ENCODE measurements at places on chromosomes 2 and 18.
A peak's percentile ranks its signal among the peaks of the same experiment; 100 is the strongest.

DNA sequence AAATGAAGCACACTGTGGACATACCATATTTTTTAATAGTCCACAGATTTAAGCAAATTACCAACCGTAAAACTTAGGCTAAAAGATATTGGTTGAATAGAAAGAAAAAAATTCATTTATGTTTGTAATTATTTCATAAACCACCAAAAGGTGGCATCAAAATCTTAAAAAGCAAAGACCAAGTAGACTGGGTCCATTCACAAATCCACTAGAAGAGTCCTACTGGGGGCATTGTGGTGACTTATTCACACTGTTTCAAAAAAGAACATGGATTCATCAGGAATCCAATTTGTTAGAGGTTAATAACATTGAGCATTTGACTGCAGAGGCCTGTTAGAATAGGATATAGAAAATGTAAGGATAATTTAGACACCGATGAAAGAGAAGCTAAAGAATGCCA, 194.9 kb upstream of the KYNU start:
- peak; percentile 66 for DNase-seq

- no peak for DNase-seq
Measured at GRCh38 chr18:61543518-61543917, 210.3 kb downstream of the CDH20 start.

DNA sequence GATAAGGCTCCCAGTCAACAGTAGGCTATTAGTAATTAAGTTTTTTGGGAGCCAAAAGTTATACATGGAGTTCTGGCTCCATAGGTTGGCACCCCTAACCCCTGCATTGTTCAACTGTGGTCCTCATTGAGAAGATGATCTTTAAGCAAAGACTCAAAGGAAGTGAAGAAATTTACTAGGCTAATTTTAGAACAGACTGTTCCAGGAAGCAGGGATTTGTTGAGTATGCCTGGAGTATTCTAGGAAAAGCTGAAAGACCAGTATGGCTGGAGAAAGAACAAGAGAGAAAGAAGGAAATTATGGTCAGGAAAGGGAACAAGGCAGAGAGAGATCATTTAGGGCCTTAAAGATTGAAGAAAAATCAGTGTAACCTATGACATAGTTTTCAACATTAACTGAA, 125.1 kb downstream of the PMAIP1 start:
- DNase-seq: no peak

GRCh38 chr2:34337735-34338134, 738.6 kb upstream of the FAM98A start:
- DNase-seq: no peak

DNA sequence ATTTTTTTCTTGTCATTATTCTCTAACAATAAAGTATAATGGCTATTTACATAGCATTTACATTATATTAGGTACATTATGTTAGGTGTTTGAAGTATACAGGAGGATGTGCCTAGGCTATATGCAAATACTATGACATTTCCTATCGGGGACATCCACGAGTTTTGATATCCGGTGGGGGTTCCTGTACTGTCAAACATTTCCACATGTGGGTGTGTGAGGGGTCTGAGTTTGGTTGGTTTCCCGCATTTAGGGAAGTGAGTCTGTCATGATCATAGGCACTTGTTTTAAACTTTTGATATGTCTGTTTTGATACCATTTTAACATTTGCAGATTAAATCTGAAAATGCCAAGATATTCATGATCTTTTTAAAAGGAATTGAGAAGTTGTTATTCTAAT, 76.0 kb downstream of the CEP192 start:
- DNase-seq: no peak

GRCh38 chr18:38706373-38706772, 1140.8 kb upstream of the CELF4 start:
- no peak for DNase-seq

DNA sequence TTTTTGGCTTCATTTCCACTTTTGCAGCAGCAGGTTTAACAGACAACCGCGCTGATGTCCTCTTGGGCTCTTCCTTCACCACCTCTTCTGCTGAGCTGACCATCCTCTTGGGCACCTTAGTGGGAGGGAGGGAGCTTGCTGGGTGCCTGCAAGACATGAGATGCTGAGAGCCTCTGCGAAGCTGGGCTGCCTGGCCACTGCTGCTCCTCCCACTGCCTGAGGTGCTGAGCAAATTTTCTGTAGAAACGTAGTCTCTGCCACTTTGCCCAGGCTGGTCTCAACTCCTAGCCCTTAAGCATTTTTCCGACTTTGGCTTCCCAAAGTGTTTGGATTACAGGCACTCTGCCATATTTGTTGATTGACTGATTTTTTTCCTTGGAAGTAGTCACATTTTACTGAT, 422.2 kb upstream of the MC4R start:
- DNase-seq: no peak

DNA sequence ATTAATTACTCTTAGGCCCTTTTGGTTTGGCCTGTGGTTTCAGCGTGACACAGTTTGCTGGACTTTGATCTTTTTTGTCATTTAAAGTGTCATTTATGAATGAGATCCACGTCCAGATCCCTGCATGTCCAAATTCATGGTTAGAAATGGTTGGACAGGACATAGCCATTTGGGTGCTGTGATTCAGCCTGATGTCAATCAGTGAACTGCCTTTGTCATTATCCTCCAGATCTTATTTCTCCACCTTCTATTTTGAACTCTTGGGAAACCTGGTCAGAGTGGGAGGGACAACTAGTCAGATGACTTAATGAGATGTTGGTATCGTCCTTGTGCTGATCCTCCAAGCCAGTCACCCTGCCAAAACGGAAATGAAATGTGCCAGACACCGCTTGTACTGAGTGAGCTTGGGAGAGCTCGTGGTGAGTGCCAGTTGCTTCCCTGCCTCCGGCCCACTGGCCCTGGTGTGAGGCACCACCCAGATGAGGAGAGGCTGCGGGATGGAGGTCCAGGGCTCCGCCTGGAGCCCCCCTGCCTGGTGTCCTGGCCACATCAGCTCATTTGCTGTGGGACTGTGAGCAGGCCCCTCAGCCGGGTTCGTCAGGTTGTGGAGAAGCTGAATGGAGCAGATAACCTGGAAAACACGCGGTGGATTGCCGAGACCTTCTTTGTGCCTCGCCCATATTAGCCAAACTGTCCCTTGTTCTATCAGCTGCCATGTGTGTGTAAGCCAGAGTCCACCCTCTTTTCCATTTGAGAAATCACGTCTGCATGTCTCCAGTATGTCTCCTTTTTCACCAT, 70.1 kb downstream of the DGKD start:
- DNase-seq: no peak

GRCh38 chr2:104321796-104322349, 532.0 kb upstream of the POU3F3 start:
- no peak for DNase-seq

- no peak for DNase-seq
Measured at GRCh38 chr2:71459084-71459431, 5.7 kb downstream of the DYSF start.

DNA sequence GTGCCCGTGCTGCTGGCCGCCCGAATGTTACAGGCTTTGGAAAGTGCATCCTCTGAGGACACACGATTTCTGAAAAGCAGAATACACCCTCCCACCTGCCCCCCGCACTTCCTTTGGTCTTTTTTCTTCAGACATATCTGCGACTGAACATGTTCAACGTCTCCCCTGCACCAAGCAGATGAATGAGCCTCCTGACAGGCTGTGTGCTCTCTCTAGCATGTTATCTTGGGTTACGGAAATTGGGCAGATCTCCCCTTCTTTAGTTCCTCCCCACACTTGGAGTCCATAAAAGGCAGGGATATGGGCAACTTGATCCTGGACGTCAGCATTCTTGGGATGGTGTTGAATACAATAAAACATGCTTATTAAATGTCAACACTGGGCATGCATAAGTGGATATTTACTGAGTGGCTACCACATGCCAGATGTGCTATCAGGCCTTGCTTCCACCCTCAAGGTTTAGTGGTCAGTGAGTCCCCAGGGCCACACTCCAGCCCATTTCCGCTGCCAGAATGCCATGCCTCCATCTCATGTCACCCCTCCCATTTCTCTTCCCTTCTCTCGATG, 130.4 kb downstream of the TRIM43 start:
- no peak for DNase-seq

GRCh38 chr18:56684277-56684676, 33.1 kb downstream of the WDR7 start:
- no peak for DNase-seq

GRCh38 chr2:215784371-215784783, 229.0 kb downstream of the MREG start:
- peak; percentile 41 for DNase-seq

GRCh38 chr2:37893327-37893726, 31.8 kb upstream of the RMDN2 start:
- DNase-seq: peak; percentile 46

- DNase-seq: no peak
Measured at GRCh38 chr2:48578313-48578712, 39.3 kb upstream of the GTF2A1L start.

DNA sequence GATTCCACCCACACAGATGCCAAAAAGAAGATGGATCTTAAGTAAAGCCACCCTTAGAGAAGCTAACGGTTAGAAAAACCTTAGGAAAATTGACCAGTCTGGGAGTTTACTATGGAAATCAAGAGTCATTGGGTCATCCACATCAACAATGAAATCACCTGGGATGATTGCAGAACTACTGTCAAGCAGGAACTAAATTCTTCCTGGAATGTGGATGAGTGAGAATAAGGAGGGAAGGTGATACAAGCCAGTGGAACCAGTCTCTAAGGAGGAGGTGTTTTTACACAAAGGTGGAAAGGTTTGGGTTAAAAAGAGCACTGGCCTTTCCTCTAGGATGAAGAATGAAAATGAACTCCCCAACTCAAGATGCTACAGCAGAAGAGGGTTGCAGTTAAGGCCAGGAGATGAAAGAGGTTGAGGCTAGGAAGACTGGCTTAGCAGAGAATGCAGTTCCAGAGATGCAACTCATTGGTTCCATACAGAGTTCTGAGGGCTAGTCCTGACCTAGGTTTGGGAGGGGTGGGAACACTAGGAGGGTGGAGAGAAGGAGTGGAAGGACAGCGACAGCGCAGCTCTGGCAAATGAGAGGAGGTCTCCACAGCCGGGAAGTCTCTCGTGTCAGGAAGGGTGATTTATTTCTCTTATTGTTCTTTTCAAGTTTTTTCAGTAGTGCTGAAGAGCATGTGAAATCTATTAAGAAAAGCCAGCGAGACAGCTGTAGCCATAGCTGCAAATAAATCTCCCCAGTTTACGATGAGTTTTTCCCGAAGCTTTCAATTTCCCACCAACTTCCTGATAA, 27.7 kb upstream of the KDM3A start:
- no peak for DNase-seq

GRCh38 chr18:77084688-77085035, 47.9 kb downstream of the MBP start:
- DNase-seq: no peak

DNA sequence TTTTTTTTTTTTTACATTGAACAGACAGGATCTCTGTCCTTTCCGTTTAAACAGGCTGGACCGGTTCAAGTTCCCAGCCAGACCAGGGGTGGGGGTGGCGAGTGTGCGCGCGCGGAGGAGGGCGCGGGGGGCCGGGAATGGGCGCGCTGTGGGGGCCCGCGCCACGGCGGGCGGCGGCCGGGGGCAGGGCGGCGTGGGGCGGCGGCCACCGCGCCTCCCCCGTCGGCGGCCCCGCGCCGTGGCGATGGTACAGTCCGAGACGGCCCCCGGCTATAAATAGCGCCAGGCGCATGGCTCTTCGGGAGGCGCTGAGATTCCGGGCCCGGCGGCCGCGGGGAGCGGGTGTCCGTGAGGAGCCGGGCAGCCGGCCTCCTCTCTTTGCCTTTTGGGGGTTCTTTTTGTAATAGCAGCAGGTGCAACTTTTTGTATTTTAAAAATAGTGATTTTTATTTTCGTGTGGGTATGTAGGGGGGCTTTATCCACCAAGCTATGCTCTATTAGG, 430 bp upstream of the CELF4 start:
- DNase-seq: no peak

Measured in ELR (cell line).